ENCODE measurements at places on chromosomes 16 and 17. TPM values are rescaled to one million over a fixed set of nuclear protein-coding genes. Genes with fewer than 3 reads are reported as not detected.

Gene ZFHX3
- polyA plus RNA-seq, result 34.7 TPM

Gene VMO1
- polyA plus RNA-seq, result not detected

Gene EXOC3L1
- 14.8 TPM for polyA plus RNA-seq

Gene NLGN2
- 31.7 TPM for polyA plus RNA-seq

Gene RNF43
- 48.1 TPM for polyA plus RNA-seq

Gene ACSM2A
- polyA plus RNA-seq, result 0.87 TPM

Gene TEX19
- polyA plus RNA-seq, result not detected

Gene KRT25
- polyA plus RNA-seq, result not detected

Gene HSPB9
- 0.43 TPM for polyA plus RNA-seq

Gene RNF112
- polyA plus RNA-seq, result 4.0 TPM

Gene SPNS2
- 17.3 TPM for polyA plus RNA-seq

Gene TM4SF5
- polyA plus RNA-seq, result not detected

Gene OSGIN1
- 0.87 TPM for polyA plus RNA-seq

Gene KRT10
- 46.8 TPM for polyA plus RNA-seq

DNA sequence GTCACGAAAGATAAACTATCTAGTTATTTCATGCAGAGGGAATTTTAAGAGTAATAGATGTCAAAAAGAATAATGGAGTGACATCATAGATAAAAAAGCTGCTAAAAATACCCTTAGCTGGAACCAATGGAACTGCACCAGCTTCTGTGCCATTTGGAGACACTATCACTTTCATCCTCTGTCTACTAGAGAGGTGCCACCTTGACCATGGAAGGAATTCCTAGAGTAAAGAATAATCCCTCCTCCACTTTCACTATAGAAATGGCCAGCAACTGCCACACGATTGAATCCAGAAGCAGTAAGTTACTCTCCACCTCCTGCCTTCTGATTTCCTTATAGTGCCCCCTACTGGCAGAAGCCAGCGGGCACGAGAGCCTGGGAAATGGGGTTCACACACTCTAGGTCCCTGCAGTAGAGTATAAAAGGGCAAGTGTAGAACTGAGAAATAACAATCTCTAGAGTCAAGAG lies 2.8 kb upstream of the ALDH3A2 start:
- DNase-seq, result no peak

DNA sequence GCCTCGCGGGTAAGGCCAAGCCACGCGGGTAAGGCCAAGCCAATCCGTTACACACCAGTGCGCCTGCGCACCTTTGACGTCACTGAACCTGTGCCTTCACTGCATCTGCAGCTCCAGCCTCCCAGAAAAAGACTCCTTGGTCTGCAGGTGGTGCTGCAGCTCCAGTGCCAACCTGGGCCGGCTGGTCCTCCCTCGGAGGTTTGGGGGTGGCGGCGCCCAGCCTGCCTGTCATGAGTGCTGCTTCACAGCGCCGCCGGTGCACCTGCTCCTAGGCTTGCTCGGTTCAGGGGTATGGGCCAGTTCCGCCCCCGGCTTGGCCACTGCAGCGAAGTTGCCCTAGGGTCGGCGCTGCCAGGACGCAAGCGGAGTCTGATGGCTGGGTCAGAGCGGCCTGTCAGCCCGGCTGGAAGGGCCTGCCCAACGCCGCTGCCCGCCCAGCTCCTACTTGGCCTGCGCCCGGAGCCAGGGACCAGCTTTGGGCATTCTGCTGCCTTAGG lies 146.6 kb downstream of the USP22 start:
- DNase-seq, result no peak

DNA sequence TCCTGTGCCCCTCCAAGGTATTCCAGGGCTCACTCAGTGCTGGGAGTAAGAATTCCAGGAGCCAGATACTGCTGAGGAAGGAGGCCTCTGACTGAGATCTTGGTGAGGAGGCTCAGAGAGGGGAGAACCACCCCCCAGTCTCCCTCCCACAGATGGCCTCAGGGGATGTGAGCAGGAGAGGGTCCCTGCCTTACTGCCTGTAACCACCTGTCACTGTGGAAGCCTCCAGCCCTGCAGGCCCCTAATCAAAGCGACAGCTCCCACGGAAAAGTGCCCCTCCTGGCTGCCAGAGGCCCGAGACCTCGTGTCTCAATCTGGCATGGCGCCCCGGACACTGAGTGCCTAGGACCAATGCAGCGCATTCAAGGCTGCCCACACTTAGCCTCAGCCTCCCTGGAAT lies 7.7 kb upstream of the C17orf113 start:
- no peak for DNase-seq

- DNase-seq, result no peak
Measured at GRCh38 chr16:86227041-86227440, 283.3 kb upstream of the FOXF1 start.

- no peak for DNase-seq
Measured at GRCh38 chr17:65027305-65027704, 29.2 kb downstream of the GNA13 start.

DNA sequence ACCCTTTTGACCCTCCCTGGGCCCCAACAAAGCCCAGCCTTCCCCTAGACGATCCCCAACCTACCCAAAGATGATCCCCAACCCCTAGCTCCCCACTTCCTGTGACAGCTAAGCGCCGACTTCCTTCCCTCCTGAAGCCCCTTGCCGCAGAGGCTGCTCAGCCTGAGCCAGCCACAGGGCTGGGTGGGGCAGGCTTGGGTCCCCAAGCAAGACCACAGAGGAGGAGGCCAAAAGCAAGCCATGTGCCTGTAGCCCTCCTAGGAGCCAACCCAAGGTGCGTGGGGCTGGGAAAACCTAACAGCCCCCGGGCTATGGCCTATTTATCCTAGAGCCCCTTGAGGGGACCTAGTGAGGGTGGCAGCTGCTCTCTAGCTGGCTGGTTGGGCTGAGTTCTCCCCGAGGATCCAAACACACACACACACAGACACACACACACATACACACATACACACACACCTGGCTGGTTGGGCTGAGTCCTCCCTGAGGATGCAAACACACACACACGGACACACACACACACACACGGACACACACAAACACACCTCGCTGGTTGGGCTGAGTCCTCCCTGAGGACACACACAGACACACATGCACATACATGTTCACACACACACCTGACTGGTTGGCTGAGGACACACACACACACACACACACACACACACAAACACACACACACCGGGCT lies 4.8 kb downstream of the ARRB2 start:
- no peak for DNase-seq

- DNase-seq, result no peak
Measured at GRCh38 chr17:49861150-49861884, 13.4 kb upstream of the TAC4 start.

DNA sequence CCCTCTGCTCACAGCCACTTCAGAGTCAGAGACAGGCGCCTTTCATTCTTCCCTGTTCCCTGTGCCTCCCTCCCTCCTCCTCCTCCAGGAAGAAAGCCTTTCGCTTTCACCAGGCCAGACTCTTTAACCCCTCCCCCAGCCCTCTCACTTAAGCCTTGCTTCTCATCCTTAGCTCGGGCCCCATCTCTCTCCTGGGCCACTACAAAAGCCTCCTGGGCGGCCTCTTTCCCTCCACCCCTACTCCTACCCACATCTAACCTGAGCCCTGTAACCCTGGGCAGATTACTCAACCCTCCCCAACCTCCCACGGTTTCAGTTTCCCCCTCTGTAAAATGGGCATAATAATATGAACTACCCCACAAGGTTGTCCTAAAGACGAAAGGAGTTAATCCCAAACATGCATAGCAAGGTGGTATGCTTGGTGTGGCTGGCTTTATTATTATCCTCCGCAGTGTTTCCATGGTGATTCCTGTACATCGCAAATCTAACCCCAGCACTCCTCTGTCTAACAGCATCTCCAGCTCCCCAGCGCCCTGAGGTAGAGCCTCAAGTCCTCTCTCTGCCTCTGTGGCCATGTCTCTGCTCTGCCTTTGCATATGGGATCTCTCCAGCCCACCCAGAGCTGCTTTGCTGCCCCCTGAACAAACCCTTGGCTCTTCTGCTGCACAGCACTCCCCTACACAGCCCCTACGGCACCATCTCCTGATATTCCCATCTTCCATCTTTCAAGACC lies 17.7 kb downstream of the PIMREG start:
- DNase-seq, result no peak

GRCh38 chr16:81737885-81738536 lies 41.1 kb upstream of the PLCG2 start:
- no peak for DNase-seq

DNA sequence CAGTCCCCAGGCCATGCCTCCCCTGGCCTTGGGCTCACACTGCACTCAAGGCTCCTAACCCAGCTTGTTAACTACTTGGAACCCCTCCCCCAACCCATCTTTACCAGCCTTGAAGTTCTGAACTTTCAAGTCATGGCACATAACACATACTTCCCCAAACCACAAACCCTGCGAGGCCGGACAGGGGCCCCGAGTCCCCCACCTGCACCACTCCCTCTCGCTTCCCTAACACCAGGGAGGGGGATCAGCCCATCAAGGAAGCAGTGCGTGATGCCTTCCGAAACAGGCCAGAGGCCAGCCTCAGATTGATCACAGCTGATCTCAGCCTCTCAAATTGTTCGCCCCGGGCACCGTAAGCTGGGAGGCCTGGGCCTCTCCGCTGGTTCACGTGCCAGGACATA lies 3.0 kb upstream of the NLRC3 start:
- DNase-seq, result no peak

DNA sequence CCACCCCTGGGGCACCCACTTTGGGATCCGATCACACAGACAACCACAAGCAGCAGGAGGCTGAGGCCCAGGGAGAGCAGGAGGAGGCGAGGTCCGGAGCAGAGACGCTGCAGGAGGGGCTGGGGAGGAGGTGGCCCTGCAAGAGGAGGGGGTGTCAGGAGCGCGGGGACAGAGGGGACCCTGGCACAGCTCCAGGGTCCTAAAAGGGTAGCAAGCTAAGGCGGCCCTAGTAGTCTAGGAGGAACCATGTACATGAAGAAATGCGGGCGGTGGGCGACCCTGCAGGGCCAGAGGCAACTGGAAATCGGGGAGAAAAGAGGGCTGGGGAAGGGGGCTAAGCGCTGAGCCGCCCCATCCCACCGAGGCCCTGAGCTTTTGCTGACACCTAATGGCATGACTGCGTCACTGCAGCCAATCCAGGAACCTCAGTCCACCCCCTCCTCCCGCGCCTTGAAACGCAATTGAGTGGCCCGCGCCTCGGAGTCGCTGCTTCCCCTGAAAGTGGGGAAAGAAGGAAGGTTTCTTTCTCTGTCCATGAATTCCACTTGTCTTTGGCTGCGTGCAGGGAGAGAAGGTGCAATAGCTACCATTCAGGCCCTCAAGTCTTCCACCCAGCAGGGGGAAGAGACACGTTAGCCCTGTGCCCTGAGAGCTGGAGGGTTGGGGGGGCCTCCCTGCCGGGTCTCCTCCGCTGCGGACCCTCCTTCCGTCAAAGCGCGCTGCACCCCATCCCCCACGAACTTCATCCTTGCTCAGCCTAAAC lies 1.8 kb downstream of the ASGR1 start:
- peak; percentile 80 for DNase-seq

- DNase-seq, result peak; percentile 86
Measured at GRCh38 chr16:2471016-2471652, at the start of gene NTN3. Gene NTN3, plus strand, starts transcription at chr16:2471297. Its CDS starts 405 bp downstream, at chr16:2471702.

DNA sequence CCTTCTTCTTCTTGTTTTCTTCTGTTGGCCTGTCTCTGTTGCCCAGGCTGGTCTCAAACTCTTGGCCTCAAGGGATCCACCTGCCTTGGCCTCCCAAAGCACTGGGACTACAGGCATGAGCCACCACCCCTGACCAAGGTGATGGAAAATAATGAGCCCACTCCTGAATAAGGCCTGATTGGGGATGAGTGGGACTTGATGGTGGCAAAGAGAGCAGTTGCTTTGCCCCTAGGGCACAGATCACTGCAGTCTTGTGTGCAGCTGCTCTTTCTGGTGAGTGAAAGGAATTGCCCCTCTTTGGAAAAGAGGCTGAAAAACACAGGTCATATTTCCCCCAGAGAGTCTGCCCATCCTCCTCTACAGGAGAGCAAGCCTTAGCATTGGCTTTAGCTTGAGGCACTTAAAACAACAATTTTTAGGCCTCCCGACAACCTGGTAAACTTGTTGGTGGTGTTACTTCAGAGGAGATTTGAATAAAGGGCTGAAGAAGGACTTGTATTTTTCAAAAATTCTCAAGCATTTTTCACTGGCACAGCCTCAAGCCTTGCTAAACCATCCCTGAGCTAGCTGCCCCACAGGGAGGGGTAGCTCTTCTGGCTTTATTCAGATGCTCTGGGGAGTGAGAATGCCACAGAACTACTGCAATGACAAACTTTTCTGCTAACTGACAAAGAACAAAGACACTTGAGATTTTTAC lies 6.1 kb upstream of the PDP2 start:
- DNase-seq, result no peak

GRCh38 chr16:54178478-54178976 lies 108.1 kb downstream of the IRX3 start:
- no peak for DNase-seq

- peak; percentile 96 for DNase-seq
Measured at GRCh38 chr17:77372444-77373298, 231.9 kb downstream of the SEC14L1 start.

- no peak for DNase-seq
Measured at GRCh38 chr16:11327277-11328171, 17.7 kb upstream of the RMI2 start.

DNA sequence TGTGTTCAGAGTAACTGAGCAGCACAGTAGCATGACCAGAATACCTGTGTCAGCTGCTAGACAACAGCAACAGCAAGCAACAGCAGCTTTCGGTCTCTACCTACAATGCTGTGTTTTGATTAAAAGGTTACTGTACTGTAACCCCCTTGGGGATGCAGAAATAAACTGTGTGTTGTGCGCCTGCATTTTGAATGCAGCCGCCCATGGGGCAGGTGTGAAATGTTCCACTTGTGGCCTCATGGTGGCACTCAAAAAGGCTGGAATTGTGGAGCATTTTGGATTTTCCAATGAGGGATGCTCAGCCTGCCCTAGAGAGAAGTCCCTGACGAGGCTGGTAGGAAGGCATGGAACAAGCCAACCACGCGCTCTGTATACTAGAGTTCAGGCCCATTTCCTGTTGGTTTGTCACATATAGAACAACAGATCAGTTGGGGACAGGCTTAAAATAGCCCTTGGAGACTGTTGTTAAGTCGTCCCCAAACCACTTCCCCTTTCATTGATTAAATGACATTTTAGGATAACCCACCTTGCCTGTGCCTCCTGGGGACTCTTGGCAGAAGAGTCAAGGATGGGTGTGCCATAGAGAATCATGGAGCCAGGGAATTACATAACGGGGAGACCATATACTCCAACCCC lies 27.1 kb downstream of the SCPEP1 start:
- no peak for DNase-seq

GRCh38 chr16:21703156-21703555 lies 39.4 kb downstream of the OTOA start:
- no peak for DNase-seq

- no peak for DNase-seq
Measured at GRCh38 chr17:27782791-27783206, 17.5 kb downstream of the NOS2 start.

DNA sequence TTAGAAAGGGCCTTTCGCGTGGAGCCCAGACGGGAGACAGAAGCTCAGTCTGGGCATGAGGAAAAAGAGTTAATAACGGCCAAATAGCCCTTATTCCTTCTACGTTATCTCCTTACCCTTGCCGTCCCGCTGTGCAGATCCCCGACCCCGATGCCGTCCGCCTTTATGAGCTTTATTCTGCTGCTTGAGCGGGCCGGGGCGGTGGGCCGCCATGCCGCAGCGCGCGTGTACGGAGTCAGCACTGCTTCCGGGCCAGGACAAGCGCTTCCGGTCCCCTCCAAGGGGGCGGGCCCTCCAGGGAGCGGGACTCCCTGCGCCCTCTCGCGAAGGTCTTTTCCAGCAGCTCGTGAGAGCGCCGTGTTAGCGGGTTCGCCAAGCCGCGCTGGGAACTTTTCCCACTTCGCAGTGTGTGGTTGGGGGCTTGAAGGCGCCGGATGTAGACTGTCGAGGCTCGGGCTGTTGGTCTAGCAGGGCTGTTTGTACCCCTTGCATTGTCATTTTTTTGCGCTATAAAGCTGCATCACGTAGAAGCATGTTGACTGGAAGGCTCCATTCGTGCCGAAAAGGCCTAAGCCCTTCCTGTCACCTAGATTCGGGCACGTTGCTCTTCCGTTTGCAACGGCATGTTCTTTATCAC lies at the start of gene TSR1:
TSR1 (minus strand) TSS at position 243 of the 637 bp plus-strand sequence; CDS start at position 213, 30 bp downstream.
- peak; percentile 89 for DNase-seq

Measured in right lung (tissue), 10 donors.